IMR-90 (cell line): ENCODE measurements at places on chromosomes 12 and 14. TPM values are rescaled to one million over a fixed set of nuclear protein-coding genes. Genes with fewer than 3 reads are reported as not detected.

DNA sequence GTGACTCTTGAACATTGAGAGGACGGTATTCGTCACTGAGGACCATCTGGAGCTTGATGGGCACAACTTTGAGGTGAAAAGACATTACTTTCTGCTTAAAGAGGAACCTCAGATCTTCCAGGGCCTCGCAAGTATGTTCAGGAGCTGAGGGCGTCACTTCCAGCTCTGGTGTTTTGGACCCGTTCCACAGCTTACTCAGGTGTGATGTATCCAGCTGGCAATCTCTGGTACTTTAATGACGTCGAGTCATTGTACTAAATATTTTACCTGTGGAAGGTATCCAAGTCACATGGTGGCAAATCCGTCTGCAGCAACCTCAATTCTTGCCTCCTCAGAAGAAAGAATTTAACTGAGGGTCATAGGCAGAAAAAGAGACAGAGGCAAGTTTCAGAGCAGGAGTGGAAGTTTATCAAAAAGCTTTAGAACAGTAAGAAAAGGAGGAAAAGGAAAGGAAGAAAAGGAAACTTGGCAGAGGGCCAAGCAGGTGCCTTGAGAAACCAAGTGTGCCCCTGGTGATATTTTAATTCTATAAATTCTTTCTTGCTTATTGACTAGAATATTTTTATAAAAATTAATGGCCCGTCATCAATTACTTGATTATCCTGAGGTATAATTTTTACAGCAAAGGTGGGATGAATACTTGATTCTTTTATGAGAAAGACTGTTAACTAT, 250.6 kb downstream of the AEBP2 start:
- H3K4me1 ChIP-seq: peaks cover 7% of the 10 kb centered on the region; the same call in 1 of the 2 replicates
- H3K36me3 ChIP-seq: no peaks in the 10 kb centered on the region
- no peaks in the 10 kb centered on the region for H3K27me3 ChIP-seq
- no peak overlapping the region for H3K4me3 ChIP-seq

DNA sequence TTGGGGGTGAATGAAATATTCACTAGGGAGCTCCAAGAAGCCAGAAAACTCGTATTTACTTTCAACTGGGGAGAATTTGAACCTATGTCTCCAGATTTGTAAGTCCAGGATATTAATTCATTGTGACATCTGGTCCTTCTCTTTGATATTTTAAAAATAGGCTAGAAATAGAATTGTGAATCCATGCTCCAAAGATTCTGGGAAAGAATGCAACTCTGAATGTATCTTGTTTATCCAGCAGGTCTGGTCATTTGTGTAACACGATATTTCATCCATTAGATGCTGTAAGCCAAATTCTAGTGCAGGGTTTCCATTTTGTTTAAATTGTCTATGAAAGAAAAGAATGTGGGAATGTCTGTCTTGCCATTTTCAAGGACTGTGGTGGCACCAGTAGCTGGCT, 334.7 kb downstream of the BMP4 start:
- H3K27me3 ChIP-seq: peaks cover 5% of the 10 kb centered on the region; the same call in 1 of the 2 replicates
- no peaks in the 10 kb centered on the region for H3K36me3 ChIP-seq
- no peak overlapping the region for H3K4me3 ChIP-seq
- peak; percentile 14 for DNase-seq
- H3K4me1 ChIP-seq: peaks cover 20% of the 10 kb centered on the region

DNA sequence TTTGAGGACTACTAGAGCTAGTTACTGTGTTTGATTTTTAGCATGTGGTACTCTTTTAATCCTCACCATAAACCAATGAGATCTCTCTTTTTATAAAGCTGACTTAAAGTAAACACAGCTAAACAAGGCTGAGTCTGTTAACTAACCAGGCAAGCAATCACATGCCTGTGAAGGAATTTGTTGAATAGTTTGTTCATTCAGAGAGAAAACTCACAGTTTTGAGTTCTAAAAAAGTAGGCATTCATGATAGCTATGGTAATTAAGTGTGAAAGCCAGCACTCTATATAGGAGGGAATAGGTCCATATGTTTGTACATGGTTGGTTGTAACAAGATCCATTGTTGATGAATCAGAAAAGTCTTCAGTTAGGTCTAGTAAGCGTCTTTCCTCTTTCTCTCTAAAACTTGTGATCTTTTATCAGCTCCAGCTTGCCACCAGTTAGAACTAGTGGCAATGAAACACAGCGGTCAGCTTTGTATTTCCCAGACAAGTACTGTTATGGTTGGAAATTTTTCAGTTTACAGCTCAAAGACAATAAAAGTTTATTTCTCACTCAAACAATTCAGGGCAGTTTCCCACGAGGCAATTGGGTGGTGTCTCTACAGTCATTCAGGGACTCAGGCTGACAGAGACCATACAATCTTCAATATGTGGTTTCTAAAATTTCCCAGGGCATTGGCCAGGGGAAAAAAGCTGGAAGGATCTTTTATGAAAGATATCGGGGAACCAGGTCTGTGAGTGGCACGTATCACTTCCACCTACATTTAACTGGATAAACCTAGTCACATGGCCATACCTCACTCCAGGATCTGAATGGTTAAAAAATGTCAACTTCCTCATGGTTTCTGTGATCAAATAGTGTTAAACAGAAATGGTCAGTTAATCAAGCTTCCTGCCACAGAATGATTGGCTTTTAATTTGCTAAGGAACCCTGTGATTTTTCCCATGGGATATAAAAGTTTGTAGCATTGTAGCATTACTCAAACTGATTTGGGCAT, 203.1 kb downstream of the KIF21A start:
- no peak overlapping the region for H3K27ac ChIP-seq
- H3K27me3 ChIP-seq: no peaks in the 10 kb centered on the region
- no peak for DNase-seq

GRCh38 chr12:67419810-67420209, 150.7 kb downstream of the CAND1 start:
- no peak overlapping the region for H3K27ac ChIP-seq
- no peaks in the 10 kb centered on the region for H3K27me3 ChIP-seq
- no peaks in the 10 kb centered on the region for H3K36me3 ChIP-seq
- H3K4me1 ChIP-seq: no peaks in the 10 kb centered on the region
- no peak overlapping the region for H3K4me3 ChIP-seq

DNA sequence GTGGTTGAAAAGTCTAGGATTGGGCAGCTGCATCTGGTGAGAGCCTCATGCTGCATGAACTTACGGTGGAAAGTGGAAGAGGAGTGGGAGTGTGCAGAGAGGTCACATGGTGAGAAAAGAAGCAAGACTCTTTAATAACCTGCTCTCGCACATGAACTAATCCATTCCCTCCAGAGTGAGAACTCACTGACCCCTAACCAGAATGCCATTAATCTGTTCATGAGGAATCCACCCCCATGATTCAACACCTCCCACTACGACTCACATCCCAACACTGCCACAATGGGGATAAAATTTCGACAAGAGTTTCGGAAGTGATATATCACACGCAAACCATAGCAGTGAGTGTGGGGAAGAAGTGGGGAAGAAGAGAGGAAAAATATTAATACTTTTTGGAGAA, 377.4 kb downstream of the NAV3 start:
- peak; percentile 43 for DNase-seq
- H3K27me3 ChIP-seq: no peaks in the 10 kb centered on the region
- peaks cover 4% of the 10 kb centered on the region for H3K4me1 ChIP-seq
- no peak overlapping the region for H3K27ac ChIP-seq
- H3K36me3 ChIP-seq: peaks cover 3% of the 10 kb centered on the region; the same call in 1 of the 2 replicates

DNA sequence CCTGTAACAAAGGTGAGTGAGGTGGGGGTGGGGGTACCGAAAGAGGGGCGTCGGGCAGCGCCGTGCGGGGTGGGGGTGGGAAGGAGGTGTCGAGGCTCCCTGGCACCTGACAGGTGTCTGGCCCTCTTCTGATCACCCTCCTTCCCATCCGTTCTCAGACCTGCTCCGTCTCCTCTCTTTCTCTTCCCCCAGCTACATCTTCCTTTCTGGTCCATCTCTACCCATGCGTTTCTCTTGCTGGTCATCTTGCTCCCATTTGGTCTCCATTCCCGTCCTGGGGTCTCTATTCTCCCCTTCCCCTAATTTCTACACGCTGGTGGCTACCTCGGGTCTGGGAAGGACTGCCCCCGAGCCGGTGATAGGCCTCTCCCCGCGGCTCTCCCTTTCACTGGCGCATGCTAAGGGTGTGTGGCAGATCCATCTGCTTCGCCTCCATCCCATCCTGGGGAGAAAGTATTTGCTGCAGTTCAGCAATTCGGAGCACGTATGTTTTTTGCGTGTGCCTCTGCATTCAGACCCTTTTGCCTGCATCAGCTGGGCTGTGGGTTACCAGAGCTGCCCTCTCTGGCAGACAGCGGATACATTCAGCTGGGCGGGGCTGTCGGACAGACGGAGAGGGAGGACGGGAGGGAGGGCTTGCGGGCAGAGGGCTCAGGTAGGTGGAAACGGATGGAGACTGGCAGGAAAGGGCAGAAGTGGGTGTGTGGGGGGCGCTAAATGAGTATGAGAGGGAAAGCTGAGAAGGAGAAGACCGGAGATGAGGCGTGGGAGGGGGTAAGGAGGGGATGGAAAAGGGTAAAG, 730 bp downstream of the CLSTN3 start:
- peaks cover 23% of the 10 kb centered on the region for H3K36me3 ChIP-seq
- H3K4me1 ChIP-seq: peaks cover 6% of the 10 kb centered on the region; the same call in 1 of the 2 replicates
- peak; percentile 52 for DNase-seq
- no peaks in the 10 kb centered on the region for H3K27me3 ChIP-seq
- H3K4me3 ChIP-seq: peak overlapping the region; percentile 81

DNA sequence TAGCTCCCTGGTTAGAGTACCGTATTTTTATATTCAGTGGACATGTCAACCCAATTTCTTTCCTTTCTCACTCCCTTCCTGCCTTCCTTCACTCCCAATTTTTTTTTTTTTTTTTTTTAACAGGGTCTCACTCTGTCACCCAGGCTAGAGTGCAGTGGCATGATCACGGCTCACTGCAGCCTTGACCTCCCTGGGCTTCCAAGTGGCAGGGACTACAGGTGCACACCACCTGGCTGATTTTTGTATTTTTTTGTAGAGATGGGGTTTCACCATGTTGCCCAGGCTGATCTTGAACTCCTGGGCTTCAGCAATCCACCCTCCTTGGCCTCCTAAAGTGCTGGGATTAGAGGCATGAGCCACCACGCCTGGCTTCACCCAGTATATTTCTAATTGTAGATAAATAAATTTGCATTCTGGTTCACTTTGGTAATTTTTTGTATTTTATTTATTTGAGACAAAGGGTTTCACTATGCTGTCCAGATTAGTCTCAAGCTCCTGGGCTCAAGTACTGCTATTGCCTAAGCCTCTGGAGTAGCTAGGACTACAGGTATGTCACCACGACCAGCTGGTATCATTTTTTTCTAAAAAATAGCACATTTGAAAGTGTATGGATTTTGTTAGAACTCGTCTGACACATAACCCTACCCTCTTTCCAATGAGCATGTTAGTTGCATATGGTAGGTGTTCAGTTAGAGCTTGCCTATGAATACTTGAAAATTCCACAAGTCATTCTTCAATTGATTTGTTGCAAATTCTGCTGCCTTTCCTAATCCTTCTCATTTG, 15.7 kb downstream of the SLC38A2 start:
- no peaks in the 10 kb centered on the region for H3K27me3 ChIP-seq
- DNase-seq: no peak
- H3K4me3 ChIP-seq: no peak overlapping the region
- peaks cover 19% of the 10 kb centered on the region for H3K36me3 ChIP-seq
- H3K4me1 ChIP-seq: peaks cover 3% of the 10 kb centered on the region
- no peak overlapping the region for H3K27ac ChIP-seq

- H3K27me3 ChIP-seq: no peaks in the 10 kb centered on the region
- peaks cover 2% of the 10 kb centered on the region; the same call in 1 of the 2 replicates for H3K36me3 ChIP-seq
- H3K4me1 ChIP-seq: peaks cover 18% of the 10 kb centered on the region
- no peak overlapping the region for H3K27ac ChIP-seq
- no peak for DNase-seq
These were observed 15.3 kb downstream of the FBRSL1 start for GRCh38 chr12:132505105-132505851.

GRCh38 chr12:81610955-81611889, 147.9 kb downstream of the PPFIA2 start:
- H3K36me3 ChIP-seq: no peaks in the 10 kb centered on the region
- H3K4me1 ChIP-seq: no peaks in the 10 kb centered on the region
- DNase-seq: peak; percentile 1
- H3K27ac ChIP-seq: no peak overlapping the region

GRCh38 chr14:69325086-69325485, 65.1 kb downstream of the GALNT16 start:
- H3K27me3 ChIP-seq: peaks cover 23% of the 10 kb centered on the region
- H3K4me3 ChIP-seq: no peak overlapping the region
- H3K36me3 ChIP-seq: no peaks in the 10 kb centered on the region
- DNase-seq: no peak

DNA sequence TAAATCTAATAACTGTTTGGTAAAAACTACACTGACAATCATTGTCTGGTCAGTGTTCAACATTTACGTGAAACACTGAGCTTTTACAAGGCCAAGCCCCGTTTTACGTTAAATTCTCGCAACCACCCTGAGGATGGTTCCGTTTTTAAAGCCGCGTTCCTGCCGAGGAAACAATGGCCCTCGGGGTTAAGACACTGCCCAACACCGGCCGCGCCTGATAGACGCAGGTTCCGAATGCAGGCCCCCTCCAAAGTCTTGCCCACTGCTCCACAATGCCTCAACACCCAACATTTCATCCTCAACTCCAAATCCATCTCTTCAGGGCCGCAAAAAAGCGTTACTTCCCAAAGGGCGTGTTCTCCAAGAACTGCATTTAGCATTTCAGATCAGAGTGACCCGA, 953 bp upstream of the SNRPF start:
- H3K4me3 ChIP-seq: no peak overlapping the region
- peaks cover 1% of the 10 kb centered on the region; the same call in 1 of the 2 replicates for H3K36me3 ChIP-seq
- no peak for DNase-seq
- H3K4me1 ChIP-seq: peaks cover 1% of the 10 kb centered on the region
- peaks cover 2% of the 10 kb centered on the region; the same call in 1 of the 2 replicates for H3K27me3 ChIP-seq

DNA sequence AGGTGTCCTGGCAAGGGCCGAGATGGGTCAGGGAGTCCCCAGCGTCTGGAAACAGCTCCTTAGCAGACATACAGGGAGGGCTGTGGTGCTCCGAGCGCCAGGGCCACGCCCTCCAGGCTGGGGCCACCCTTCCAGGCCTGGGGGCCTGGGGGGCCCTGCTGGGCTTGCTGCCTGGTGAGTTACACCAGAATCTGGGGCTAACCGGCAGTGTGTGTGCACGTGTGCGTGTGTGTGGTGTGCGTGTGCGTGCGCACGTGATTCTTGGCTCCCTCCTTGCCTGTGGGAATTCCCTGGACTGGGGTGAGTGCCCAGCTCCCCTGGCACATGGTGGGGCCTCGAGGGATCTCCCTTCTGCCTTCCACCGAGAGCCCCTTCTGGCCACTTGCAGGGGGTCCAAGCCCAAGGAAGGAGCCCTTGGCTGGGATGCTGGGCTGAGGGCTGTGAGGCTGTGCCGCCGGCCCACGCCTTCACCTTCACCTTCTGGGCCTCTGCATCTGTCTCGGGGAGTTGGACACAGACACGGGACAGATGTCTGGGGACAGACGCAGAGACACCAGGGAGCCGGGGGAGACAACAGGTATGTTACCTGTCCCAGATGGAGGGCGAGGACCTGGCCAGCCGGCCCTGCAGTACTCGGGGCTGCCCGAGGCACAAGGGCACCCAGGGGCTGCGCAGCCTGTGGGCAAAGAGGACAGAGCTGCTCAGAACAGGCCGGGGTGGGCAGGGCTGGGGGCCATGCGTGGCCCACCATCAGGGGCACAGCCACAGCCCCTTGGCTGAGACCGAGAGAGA, 37.2 kb downstream of the BEGAIN start:
- no peak overlapping the region for H3K27ac ChIP-seq
- no peak overlapping the region for H3K4me3 ChIP-seq
- peaks cover 46% of the 10 kb centered on the region for H3K27me3 ChIP-seq

- H3K27ac ChIP-seq: no peak overlapping the region
- H3K4me3 ChIP-seq: no peak overlapping the region
- no peak for DNase-seq
- H3K27me3 ChIP-seq: peaks cover 20% of the 10 kb centered on the region
These were observed 152.3 kb downstream of the ZNF664 start for GRCh38 chr12:124125203-124125871.

The INHBE gene
- total RNA-seq: 0.56 and 0.90 TPM in 2 replicates

The RAB15 gene
- total RNA-seq: 3.3 and 3.4 TPM in 2 replicates

The ZNF839 gene
- 5.7 and 6.4 TPM in 2 replicates for total RNA-seq

The STAT2 gene
- total RNA-seq: 125 and 182 TPM in 2 replicates

The KERA gene
- total RNA-seq: not detected in 2 replicates

The TTC9 gene
- total RNA-seq: not detected in 2 replicates

The ACYP1 gene
- total RNA-seq: 4.1 and 6.9 TPM in 2 replicates
